ENCODE measurements at places on chromosomes 3 and 15.

DNA sequence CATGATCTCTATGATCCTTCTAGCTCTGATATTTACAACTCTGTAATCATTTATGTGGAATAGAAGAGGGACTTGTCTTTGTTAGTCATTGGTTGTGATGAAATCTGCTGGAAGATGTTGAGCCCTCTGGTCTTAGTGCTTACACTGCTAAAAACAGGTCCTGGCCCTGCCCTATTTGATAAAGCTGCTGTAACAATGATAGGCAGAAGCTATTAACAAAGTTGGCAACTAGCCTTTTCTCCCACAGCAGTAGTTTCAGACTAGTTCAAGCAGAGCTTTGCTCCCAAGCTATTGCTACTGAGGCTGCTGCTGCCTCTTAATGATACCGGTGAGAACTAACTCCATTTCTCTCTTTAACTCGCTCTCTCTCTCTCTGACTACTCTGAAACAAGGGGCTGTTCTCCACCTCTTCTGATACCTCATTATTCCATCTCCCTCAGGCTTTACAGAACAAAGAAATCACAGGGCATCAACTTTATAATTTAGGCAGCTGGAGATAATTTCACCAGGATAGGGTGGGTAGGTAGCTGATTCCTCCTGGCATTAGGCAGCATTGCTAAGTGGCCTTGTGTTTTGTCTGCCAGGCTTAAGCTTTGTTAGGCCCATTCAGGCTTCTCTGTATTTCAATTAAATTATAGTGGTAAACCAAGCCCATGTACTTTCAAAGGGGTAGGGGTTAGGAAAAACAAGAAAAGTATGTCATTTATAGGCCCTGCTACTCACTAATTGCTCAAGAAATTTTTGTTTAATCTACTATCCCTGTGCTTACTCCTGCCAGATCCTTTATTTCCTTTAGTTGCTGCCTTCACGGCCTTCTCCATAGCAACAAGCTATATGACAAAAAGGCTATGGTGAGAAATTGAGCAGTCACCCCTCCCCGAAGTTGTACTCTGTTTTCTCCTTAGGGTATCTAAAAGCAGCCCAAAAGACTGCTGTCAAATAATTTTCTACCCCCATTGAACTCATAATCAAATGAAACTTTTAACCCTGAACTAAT, 139.6 kb downstream of the RBPMS2 start:
- DNase-seq = peak; percentile 63

DNA sequence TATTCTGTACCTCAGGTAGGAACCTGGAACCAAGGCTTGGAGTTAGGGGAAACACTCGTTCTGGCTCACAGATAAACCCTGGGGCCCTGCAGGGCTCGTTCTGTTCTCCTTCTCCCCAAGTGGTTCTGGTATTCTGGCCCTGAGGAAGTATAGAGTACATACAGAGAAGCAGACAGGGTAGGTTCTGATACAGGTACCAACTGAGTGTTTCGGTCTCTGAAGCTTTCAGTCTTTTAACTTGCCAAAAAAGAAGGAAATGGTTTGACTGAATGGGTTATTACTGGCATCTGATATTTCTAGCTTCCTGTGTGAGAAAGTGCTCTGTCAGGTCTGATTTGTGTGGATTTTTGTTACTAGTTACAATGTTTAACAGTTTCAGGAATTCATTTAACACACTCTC, 67.3 kb downstream of the UBE2E2 start:
- DNase-seq = no peak

GRCh38 chr15:73052653-73053397, 562 bp downstream of the NEO1 start:
- DNase-seq = peak; percentile 42

- DNase-seq = no peak
Observed at GRCh38 chr3:142118911-142119310, 30.4 kb downstream of the TFDP2 start.

- DNase-seq = no peak
Observed at GRCh38 chr3:140585828-140586227, 92.0 kb upstream of the TRIM42 start.

DNA sequence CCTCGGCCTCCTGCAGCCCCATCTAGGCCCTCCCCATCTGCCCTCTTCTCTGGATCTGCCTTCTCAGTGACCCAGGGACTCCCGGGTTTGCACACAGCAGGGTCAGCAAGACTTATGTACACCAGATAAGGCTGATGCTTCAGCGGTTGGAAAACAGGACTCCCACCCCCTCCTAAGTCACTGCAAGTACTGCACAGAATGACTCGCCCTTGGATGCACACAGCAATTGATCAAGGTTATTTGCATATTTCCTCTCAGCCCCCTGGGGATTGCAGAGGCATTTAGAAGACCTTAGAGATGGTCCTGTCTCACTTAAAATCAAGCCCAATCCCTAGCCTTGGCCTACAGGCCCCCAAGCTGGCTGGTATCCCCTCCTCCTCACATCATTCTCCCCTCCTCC, 8.9 kb downstream of the ACAN start:
- DNase-seq = no peak

- no peak for DNase-seq
Observed at GRCh38 chr15:70361106-70361505, 263.4 kb upstream of the TLE3 start.

DNA sequence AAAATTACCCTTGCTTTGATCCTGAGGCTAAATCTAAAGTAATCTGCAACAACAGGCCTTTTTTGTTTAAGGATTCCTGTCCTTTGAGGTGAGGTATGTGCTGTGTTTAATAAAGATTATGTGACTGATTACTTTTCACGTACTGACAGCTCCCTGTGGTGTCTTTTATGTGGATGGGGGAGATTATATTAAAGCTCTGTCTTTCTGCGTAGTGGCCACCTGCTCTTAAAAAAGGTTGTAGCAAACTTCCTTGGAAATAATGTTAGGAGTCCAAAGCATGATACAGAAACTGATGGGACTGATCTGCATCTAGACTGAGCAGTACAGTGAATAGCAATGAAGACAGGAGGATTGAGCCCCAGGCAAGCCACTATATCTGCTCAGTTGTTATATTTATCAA, 453.0 kb upstream of the GOLIM4 start:
- DNase-seq = no peak

DNA sequence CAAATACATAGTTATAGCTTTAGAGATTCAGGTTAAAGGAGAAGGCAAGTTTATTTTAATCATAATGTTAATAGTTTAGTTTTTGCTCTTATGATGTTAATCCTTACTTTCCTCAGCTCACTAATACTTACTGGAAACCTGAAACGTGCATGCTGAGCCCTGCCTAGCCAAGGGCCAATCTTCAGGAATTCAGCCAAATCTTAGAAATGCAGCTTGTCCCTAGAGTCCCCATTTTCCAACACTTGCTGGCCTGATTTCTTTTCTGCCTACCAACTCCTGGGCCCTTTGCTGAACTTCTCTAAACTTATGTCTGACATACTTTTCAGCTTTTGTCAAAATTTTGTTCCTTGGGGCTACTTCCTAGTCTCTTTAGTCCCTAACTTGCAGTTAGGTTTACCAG, 22.8 kb downstream of the BCHE start:
- no peak for DNase-seq

GRCh38 chr3:138326866-138327595, 2.6 kb downstream of the NME9 start:
- no peak for DNase-seq

DNA sequence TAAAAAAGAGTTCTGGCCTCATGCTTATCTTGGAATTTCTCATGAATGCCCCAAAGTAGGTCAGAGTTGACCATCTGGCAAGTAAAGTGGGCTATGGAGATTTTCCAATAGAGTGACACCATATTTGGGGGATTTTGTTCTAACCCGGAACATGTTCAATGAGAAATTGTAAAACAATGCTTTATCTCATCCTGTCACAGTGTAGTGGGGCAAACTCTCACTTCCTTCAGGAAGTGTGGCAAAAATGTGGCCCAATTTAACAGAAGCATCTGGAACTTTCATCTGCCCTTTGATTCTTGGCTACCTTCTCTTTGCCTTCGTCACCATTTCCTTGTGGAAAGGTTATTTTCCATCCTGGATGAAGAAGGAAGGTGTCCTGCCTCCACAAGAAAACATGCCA, 70.8 kb downstream of the ADAMTS9 start:
- no peak for DNase-seq

- DNase-seq = no peak
Observed at GRCh38 chr15:44084171-44084570, 110.9 kb downstream of the FRMD5 start.

DNA sequence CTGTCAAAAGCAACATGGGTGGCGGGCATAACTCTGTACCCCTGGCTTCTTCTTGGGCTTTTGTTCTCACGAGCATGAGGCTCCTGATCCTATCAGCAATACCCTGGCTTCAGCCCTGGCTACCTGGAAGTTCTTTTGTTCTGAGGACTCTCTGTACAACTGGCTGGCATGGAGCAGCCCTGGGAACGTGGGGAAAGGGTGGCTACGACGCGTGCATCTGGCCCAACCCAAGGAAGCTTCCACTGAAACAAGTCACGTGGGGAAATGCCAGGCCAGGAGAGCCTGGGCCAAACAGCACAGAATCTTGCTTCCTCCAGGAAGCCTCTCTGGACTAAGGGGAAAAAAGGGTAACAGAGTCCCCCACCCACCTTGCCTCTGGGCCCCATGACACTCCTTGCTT, 22.7 kb upstream of the ATP2B2 start:
- no peak for DNase-seq

DNA sequence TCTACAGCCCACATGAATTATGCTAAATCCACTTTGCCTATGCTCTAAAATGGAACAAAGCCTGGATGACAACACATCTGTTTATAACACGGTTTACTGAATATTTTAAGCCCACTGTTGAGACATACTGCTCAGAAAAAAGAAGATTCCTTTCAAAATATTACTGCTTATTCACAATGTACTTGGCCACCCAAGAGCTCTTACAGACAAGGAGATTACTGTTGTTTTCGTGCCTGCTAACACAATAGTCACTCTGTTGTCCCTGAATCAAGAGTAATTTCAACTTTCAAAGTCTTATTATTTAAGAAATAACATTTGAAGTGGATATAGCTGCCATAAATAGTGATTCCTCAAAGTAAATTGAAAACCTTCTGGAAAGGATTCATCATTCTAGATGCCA, 70.9 kb downstream of the ANKRD28 start:
- no peak for DNase-seq

- no peak for DNase-seq
Observed at GRCh38 chr15:87741350-87741749, 515.2 kb downstream of the NTRK3 start.

GRCh38 chr3:104631254-104631653, 735.5 kb upstream of the ALCAM start:
- DNase-seq = no peak

DNA sequence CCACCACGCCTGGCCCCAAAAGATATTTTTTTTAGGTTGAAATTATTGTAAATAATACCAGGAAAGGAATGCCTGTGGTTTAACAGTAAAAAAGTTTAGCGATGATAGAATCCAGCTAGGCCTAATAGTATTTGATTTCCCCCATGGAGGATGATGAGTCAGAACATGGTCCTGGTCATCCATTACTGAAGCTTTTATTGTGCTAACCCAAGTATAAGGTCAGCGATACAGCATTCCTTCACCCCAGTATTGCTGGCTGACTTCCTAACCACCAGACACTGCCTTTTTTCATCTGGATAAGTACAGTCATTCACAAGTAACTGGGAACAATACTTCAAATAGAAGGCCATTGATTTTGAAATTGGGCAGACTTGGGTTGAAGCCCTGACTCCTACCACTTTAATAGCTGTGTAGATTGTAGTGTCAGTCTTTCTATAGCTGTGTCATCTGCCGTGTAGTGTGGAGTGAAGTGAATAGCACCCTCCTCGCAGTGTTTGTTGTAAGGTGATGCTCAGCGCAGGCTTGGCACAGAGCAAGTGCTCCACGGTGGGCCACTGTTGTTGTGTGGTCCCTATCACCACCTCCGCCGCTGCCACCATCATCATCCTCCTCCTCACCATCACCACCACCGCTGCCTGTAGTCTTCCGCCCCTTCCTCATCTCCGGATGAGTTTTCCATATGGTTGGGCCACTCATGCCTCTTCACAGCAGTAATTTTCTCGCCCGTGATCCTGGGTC, 436.0 kb upstream of the TPM1 start:
- no peak for DNase-seq

DNA sequence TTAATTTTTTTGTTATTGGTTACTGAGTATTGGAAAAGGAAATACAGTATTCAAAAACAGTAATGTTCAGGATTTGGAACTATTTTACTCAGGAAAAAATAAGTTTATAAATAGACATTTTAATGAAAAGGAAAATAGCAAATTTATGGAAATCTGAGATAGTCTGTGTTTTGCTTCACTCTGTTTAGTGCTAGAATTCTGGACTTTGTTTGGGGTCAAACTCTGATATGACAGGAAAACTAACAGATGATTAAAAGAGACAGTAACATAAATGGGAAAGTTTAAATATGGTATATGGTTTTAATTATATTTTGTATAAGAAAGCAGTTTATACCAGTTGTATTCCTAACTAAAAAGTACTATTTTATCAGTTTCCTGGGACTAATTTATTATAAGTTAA, 17.4 kb downstream of the SETD5 start:
- no peak for DNase-seq

DNA sequence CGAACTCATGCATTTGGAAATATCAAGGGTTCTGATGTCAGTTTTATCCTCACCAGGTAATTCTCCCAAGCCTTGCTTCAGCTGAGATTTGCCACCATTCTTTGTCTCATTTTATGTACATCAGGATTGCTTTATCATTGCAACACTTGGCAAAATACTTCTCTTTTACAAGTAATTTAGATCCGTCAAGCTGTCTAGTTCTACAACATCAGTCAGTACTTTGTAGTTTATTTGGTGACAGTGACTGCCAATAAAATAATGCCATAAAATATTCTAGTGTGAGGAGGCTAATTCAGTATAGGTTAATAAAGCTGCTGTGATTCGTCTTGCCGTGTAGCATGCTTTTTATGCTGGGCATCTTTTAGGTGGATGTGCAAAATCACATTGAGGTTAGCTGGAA, 565.3 kb upstream of the SGO1 start:
- DNase-seq = no peak

GRCh38 chr15:90987561-90988141, 6.7 kb downstream of the PRC1 start:
- no peak for DNase-seq

GRCh38 chr3:69216981-69217380, 94.6 kb upstream of the LMOD3 start:
- no peak for DNase-seq

DNA sequence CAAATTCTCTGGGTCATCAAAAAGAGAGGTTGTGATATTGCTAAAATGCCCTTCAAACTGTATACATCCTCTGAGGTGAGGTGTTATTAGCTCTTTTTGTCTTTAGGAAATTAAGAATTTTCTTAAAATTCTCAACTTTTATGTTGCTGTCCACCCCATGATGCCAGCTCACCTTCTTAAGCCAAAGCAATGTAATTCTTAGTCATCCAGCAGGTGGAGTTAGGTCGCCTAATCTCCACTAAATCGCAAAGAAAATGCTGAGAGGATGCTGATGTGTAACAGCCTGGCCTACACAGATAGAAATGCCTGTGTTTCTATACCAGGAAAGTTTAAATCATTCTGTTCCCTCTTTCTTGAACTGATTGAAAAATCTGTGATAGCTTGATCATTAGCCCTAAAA, 770.2 kb upstream of the ALCAM start:
- DNase-seq = no peak

DNA sequence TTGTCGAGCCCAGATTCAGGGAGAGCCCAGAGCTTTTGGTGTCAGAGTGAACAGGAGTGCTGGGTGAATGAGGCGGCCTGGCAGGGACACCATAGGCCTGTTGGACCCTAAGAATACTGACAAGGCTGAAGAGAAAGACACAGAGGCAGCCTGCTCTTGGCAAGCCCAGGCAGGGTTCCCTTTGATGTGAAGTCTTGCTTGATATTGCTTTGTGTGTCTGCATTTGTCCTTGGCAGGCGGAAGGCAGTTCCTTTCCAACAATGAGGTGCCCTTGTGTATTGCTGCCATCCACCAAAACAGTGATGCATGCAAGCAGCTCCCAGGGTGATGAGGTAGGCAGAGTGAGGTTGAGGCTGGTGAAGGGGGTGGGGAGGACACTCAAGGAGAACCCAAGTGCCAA, 152.7 kb upstream of the TSC22D2 start:
- no peak for DNase-seq
